Fibroblast of skin of abdomen (primary cell): ENCODE measurements at places on chromosomes 1 and 21.

- DNase-seq: peak; percentile 92
These were observed 200.0 kb downstream of the MATN1 start for GRCh38 chr1:30523055-30524020.

- no peak for DNase-seq
These were observed 34.2 kb upstream of the ATP5PO start for GRCh38 chr21:33949516-33950430.

DNA sequence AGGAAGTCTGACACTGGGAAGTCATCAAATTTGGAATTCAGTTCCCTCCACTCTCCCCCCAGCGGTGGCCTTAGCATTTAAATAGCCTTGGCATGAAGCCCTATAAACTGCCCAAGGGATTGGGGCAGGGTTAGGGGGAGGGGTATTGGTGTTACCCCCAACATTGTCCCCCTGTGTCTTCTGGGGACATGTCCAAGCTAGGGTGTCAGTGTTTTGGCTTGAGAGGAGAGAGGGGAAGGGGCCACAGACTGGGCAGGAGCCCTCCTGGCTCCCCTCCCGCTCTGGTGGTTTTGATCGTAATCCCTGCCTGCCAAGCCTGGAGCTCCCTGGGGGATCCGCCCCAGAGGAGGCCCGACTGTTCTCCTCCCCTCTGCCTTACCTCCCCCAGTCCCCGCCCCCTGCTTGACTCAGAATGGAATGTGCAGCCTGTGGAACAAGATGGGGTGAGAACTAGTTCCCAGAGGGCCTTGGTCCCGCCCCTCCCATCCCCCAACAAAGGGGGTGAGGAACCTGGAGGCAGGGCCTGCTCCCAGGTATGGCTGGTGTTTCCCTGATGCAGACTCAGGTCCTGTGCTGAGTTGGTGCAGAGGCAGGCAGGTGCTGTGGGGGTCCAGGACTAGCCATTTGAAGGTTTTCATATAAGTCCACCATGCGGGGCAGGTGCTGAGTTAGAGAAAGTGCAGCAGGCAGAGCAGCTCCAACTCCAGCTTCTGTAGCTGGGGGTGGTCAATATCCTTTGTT, 7.4 kb downstream of the SOX13 start:
- peak; percentile 91 for DNase-seq

DNA sequence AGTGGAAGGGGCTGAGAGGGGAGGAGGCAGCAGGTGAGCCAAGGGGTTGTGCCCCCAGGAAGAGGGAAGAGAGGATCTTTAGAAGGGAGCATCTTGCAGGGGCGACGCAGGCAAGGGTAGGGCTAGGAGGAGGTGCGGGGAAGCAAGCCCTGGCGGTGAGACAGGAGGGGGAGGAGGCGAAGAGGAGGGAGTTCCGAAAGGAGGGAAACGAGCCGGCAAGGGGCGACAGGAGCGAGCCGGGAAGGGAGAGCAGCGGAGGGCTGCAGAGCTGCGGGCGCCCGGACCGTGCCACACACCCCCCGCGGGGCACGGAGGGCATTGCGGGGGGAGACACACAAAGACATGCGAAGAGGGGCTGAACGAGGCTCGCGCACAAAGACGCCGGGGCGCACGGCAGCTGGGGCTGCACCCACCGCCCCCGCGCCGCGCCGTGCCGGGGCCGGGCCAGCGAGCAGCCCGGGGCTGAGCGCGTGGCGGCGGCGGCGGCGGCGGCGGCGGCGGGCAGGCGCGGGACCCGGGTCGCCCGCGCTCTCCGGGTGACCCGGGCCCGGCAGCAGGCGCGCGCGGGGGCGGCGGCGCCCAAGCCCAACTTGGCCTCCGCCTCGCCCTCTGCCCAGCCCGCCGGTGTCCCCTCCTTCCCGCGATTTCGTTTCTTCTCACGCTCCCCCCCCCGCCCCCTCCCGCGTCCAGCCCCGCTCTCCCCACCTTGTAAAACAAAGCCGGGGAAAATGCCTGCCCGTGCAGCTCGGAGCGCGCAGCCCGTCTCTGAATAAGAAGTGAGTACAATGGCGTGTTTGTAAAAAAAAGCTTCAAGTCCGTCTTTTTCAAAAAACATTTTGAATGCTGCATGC, at the start of gene KCNK2:
TSS of gene KCNK2 (plus strand) at position 206 of the 851 bp plus-strand sequence. CDS start 649 bp downstream, outside the sequence.
- DNase-seq: peak; percentile 74

DNA sequence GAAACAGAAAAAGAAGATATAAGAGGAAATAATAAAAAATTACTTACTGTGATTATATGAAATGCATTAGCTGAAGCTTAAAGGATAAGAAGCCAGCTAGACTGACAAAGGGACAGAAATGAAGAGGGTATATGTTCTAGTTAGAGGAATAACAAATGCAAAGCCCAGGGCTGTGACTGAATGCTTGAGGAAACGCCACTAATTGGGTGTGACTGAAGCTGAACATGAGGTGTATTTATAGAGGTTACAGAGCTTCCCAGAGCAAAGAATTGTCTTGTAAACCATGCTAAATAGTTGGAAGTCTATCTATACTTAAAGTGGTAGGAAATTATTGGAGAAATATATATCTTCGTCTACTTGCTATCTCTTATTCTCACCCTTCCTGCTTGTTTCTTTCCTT, 77.7 kb upstream of the PLPPR5 start:
- DNase-seq: no peak

GRCh38 chr1:163120372-163120771, 51.2 kb downstream of the RGS4 start:
- no peak for DNase-seq

DNA sequence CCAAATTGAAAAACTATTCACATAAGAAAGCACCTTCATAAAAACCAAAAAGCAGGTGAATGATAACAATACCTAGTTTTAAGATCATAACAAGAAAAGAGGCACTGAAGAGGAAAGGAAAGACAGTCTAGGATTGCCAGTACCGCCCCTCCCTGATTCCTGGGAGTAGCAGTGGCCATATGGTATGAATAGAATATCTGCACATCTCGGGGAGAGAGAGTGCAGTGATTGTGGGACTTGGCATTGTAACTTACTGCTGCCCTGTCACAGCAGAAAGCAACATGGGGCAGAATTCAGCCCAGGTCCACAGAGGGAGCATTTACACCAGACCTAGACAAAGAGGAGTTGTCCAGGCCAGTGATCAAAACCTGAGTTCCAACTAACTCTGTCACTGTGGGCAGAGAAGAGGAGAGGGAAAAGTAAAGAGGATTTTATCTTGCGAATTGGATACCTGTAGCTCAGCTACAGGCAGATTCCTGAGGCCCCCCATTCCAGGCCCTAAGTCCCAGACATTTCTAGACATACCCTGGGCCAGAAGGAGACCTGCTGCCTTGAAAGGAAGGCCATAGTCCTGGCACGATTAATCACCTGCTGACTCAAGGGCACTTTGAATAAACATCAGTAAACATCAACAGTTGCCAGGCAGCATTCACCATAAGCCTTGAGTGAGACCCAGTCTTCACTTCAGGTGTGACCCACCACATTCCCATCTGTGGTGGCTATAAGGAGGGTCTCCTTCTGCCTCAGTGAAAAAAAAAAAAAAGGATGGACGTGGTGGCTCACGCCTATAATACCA, 397.5 kb downstream of the TGFB2 start:
- DNase-seq: no peak

- DNase-seq: no peak
These were observed 31.4 kb downstream of the STPG1 start for GRCh38 chr1:24382165-24382577.

GRCh38 chr1:228321895-228322294, 84.7 kb downstream of the TRIM11 start:
- no peak for DNase-seq

GRCh38 chr1:5891736-5892135, 100.5 kb downstream of the NPHP4 start:
- DNase-seq: no peak

- DNase-seq: peak; percentile 30
These were observed 532.5 kb upstream of the ADGRL4 start for GRCh38 chr1:79539001-79539400.

DNA sequence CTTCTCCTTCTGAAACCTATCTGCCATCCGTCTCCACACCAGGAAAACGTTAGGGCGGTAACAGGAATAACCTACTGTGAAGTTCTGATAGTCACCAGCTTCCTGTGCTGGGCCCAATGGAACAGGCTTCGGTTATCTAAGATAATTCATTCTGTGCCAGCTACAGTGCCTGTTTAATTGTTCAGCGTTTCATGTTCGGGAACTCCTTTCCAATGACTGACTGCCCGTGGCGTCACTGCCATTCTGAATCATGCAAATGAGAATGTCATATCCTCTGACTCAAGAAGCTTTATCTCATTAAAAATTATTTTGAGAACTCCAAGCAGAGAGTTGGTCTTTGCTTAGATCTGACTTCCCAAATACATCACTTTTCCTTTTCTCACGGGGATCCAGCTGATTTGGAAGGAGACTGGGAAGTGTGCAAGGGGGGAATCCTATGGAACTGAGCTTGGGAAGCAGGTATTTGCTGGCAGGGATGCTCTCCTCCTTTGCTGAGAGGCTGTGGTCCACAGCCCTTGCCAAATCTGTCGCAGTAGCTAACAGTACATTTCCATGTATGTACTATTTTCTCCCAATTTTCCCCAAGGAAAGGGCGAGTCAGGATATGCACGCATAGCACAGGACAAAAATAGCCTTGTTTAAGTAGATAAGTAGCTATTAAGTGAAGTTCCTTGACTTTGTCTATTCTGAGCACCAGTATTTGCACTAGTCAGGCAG, 358.7 kb downstream of the LTN1 start:
- DNase-seq: peak; percentile 65

- DNase-seq: peak; percentile 40
These were observed 956 bp downstream of the ATP1A2 start for GRCh38 chr1:160116283-160117147.

GRCh38 chr1:224106568-224107281, 7.2 kb upstream of the FBXO28 start:
- peak; percentile 42 for DNase-seq

- no peak for DNase-seq
These were observed 57.4 kb downstream of the B3GALT5 start for GRCh38 chr21:39669976-39670661.

DNA sequence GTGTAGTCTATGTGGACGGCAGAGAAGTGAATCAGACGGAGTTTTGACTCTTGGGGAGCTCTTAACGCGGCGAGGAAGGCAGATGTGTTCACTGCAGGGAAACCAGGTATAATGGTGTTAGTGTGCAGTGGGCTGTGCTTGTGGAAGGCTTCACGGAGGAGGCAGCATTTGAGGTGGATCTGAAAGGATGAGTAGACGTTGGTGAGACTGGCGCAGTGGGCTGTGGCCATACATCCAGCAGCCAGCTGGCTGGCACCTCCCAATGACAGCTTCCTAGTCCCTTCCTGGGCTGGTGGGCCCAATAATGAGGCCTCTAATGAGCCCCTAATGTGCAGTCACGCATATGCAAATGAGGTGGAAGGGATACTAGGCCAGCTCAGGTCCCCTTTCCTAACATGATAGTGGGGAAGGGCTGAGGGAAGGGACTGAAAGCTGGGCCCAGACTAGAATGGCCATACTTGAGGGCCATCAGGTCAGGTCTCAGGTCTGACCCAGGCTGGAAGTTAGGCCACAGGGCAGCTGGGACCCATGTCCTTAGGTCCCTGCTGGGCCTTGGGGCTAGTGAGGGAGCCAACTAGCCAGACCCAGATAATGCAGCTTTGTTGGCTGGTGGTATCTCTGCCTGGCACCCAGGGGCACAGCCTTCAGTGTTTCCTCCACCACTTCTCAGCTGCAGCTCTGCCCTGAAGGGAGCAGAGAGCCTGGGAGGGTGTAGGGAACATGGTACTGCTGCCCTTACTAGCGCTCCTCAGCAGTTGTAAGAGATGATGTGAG, 3.8 kb downstream of the MAP7D1 start:
- DNase-seq: no peak

GRCh38 chr1:195898373-195898772, 709.9 kb downstream of the KCNT2 start:
- no peak for DNase-seq

- no peak for DNase-seq
These were observed 16.6 kb downstream of the SCMH1 start for GRCh38 chr1:41225495-41225894.

DNA sequence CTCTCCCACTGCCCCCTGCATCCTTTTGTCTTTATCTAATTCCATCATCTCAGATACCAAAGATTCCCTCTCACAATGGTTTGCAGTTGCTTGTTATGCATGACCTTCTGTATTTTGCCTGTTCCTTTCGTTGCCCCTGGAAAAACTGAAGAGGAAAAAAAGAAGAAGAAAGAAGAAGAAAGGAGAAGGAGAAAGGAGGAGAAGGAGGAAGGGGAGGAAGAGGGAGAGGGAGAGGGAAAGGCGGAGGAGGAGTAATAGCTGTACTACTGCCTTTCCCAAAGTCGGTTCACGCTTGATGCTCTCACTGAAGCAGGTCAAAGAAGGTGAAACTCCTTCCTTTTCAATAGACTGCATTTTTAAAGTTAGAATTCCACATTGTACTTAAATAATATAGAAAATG, 513.8 kb downstream of the PTPRC start:
- no peak for DNase-seq

DNA sequence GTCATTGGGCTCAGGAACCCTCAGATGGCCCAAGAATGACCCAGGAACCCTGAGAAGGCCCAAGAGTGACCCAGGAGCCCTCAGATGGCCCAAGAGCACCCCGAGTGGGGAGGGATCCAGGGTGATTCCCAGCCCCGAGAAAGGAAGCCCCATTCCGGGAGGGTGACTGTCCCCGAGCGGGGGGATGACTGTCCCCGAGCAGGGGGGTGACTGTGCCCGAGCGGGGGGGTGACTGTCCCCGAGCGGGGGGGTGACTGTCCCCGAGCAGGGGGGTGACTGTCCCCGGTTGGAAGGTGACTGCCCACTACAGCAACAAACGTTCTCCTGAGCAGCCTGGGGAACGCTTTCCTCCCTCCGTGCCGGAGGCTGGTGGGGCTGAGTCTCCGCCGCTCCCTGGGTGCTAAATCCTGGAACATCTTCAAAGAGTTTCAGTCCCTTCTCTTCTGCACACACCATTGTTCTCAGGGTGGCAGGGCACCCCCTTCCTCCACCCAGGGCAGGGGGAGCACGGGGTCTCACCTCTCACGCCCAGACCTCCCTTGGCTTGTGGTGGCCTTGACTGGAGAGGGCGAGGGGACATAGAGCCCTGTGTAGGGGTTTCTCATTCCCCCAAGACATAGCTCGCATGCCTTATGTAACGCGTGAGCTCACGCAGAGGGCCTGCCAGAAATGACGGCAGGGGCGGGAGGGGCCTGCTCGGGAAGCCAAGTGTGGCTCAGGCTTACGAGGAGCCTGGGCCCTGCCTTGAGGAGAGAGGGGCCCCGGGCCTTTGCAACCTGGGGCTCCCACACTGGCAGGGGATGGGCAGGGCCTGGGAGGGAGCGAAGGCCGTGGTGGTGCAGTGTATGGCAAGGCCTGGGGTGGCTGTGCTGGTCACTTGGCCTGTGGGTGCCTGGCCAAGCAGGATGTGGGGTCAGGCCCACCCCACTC, 14.3 kb upstream of the SKI start:
- DNase-seq: peak; percentile 91
